ENCODE measurements at places on chromosomes 3 and 15. TPM values are rescaled to one million over a fixed set of nuclear protein-coding genes. Genes with fewer than 3 reads are reported as not detected.

MNS1 gene
- 6.7 TPM for total RNA-seq

CLPX gene
- 43.1 TPM for total RNA-seq

GRCh38 chr15:93072011-93072410 lies 17.0 kb downstream of the RGMA start:
- DNase-seq, result peak; percentile 79

- no peak for DNase-seq
Measured at GRCh38 chr15:94080416-94080815, 150.9 kb upstream of the MCTP2 start.

GRCh38 chr3:194623449-194624290 lies 9.5 kb downstream of the TMEM44 start:
- no peak for DNase-seq

DNA sequence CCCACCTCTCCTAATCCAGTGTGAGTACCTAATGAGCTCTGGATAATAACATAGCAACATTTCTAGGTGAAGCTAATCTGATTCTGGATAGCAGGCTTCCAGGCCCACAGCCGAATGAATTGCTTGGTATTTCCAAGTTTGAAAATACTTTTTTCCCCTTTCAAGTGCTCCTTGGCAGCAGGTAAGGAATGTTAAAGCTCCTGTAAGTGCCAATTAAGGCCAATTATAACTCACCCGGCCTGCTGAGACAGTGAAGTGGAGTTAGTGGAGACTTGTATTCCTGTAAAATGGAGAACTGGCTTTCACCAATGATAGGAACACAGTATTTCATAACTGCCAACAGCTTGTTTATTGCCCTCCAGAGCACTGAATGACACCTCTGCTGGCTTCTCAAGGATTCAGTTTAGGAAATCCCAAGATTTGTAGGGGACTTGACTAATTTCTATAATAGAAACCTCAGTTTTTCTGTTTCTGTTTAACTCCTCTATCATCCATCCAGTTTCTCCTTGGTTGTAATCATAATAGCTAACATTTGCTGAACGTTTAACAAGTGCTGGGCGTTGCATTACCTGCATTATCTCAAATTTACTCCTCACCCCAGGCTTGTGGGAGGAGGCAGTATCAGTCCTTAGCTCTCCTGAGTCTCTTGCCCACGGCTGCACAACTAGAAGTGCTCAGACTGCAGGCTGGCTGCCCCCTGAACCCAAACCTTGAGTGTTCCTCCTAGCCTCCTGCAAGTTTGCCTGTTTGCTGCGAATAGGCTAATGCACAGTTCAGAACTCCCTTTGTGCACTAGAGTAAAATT lies 52.7 kb upstream of the SCAANT1 start:
- DNase-seq, result peak; percentile 43

NR2F2 gene
- total RNA-seq, result 73.5 TPM

- no peak for DNase-seq
Measured at GRCh38 chr3:141790171-141790570, 27.0 kb downstream of the GRK7 start.

DNA sequence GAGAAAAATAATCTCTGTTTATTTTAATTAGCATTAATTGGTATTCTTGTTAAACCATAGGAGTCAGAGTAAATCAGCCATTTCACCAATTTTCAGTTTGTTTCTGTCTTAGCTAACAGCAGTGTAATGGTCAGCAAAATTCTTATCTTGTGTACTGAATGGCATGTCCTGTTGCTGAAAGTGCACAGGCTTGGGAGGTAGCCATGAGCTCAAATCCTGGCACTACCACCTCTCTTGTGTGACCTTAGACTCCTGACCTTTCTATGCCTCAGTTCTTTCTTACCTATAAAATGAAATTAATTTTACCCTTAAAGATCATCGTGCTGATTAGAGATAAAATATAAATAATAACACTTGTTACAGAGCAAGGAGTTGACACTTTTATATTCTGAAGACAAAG lies 35.8 kb downstream of the MLH1 start:
- no peak for DNase-seq

- DNase-seq, result no peak
Measured at GRCh38 chr3:129586746-129587430, 19.6 kb downstream of the PLXND1 start.

GPR156 gene
- 0.71 TPM for total RNA-seq

DGKG gene
- total RNA-seq, result 10.6 TPM

MYZAP gene
- 36.9 TPM for total RNA-seq

DNA sequence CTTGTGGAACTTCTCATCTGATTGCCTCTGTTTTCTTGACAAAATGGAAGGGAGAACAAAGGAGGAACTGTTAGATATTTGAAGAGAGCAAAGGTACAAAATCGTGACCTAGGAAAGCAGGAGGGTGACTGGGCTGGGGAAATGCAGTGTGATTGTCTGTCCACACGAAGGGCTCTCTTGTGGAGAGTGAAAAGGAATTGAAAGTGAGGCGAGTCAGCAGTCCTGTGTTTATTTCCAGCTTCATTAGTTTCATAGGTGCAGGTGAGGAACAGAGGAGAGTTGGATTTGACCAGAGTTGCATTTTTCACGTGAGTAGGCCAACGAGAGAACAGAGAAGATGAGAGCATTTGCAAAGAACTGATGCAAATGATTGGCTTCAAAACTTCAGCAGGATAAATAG lies 336.4 kb upstream of the SATB1 start:
- DNase-seq, result no peak

DNA sequence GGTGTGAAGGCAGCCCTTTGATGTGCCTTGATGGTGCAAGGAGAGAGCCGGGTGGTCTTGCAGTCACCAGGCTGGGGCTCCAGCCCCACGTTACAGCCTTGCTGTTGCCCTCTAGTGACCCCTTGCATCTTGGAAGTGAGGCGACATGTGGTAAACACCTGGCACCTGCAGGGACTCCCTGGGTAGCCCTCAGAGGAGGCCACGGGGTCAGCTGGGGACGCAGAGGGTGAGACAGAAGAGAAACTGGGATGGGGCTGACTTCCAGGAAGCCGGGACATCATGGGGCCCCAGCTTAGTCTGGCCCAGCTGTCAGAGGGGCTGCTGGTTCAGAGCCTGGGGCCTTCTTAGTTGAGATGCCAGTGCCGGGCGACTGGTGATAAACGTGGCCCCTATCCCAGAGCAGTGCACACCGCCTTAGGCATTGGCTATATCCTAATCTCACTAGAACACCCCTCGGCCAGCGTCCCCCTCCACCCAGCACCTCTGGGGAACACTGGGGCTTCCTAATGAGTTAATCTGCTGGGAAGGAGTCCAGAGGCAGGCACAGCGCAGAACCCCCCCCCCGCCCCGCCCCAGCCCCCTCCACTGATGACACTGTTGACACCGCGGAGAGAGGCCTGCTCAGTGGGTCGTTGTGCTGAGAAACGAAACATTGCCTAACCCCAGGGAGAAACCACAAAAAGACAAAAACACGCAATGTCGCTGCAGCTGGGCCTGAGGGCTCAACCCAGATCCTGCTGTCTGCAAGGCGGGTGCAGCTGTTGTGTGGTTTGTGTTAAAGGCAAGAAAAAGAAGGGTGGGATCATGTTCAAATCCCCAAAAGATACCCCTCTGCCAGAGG lies 60.5 kb upstream of the KLF13 start:
- peak; percentile 33 for DNase-seq

GRCh38 chr3:60289341-60290121 lies 961.7 kb downstream of the FHIT start:
- no peak for DNase-seq

PIERCE2 gene
- total RNA-seq, result 5.7 TPM

DNA sequence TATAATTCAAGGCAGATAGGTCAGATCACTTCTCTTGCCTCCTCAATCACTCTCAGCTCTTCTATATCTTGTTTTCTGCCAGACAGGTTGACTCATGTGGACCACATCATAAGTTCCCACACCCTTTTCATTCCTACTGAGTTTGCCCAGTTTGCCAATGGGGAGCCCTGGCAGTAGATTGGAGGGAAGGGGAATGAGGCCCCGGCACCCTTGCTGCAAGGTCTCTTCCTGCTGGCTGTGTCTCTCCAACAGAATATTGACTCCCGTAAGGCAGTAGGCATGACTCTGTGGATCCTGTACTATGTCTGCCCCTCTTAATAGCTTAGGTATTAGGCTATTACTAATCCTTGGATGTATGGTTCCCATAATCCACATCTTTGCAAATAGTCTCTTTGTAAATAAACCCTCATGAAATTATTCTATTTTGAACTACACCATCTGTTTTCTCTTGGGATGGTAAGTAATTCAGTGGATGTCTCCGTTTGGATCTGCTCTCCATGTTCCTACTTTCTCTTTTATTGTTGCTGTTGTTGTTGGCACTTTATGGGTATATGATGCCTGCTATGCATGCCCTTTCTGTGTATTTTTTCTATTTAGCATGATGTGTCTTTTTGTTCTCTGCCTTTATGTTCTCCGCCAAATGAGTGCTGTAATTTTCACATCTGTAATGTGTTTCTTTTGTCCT lies 65.5 kb upstream of the DCBLD2 start:
- no peak for DNase-seq

GOLGA8S gene
- 0.40 TPM for total RNA-seq

ATP13A4 gene
- 202 TPM for total RNA-seq

GRCh38 chr3:192687488-192688152 lies 39.7 kb downstream of the FGF12 start:
- DNase-seq, result no peak

DNA sequence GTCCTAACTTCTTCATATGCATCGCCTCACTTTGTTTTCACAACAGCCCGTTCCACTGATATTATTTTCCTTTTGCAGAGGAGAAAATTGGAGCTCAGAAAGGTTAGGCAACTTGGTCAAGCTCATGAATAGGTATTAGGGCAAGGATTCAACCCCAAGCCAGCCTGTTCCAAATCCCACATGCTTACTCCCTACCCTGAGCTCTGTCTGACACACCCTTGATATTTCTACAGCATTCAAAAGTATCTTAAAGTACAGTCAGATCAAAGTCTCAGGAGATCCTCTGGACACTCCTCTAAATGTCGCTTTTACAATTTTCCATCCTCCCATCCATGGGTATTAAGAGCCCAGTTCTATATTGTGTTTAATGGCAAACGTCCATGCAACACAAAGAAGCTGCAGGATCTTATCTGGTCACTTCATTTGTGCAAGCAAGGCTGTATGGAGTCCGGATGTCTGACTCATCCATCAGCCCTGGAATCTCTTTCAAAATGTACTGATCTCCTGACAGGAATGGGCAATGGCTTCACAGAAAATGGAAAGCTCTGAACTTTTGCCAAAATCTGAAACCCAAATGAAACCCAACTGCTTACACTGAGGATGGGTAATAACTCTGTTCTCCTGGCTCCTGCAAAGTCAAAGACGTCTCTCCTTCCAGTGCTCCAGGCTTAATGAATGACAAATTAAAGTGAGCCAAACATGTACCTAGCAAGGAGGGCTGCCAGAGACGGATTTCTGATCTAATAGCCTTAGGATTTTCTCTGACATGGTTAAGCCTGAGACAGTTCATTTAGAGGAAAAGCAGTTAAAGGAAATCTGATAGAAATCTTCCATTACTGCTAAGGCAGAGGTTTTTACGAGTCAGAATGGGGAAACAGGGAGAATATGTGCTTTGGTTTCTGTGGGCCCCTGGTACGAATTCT lies 230.9 kb upstream of the RORA start:
- DNase-seq, result peak; percentile 95

All from lung (tissue), 17 donors.